ENCODE measurements at places on chromosomes 7 and 10.
A peak's percentile ranks its signal among the peaks of the same experiment; 100 is the strongest.

GRCh38 chr7:105297309-105297708, 91.4 kb downstream of the SRPK2 start:
- no peak for DNase-seq

DNA sequence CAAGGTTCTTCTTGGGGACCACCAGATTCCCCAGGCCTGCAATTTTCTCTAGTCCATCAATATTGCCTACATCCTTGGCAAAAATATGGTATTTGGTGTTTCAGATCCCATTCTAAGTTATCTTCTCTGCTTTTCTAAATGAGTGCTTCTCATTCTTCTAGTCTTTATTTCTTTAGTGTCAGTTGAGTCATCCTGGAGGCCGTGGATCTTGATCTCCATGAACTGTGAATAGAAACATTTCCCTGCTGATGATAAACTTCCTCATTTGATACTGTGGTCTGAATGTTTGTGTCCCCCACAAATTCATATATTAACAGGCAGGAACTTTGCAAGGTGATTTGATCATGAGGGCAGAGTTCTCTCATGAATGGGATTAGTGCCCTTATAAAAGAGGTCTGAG, 779.3 kb downstream of the INHBA start:
- DNase-seq = no peak

DNA sequence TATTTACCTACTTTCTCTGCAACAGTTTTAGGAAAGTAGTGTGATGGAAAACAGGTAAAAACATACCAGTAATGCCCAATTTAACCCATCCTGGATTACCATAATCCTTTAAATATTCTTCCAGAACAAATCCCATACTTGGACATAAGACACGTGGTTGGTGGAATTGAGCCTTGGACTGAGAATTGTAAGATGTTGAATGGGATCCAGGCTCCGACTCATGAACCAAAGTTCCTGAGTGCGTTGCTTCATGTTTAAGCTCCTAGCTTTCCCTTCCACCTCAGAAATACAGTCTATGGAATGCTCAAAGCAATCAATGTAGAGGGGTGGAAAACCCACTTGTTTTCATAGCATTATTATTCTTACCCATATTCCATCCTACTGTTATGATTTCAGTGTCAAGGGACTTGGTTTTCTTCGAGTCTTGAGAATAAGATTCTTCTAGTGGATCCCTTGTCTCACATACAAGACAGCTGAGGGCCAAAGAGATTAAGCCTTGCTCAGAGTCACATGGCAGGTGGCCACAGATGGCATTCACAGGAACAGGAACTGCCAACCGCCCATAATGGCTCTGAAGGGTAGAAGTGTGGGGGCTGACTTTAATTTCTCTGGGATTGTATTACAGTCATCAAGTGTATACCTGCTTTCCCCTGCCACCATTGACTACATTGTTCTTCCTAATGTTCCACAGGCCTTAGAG, 171.2 kb downstream of the GFRA1 start:
- no peak for DNase-seq

DNA sequence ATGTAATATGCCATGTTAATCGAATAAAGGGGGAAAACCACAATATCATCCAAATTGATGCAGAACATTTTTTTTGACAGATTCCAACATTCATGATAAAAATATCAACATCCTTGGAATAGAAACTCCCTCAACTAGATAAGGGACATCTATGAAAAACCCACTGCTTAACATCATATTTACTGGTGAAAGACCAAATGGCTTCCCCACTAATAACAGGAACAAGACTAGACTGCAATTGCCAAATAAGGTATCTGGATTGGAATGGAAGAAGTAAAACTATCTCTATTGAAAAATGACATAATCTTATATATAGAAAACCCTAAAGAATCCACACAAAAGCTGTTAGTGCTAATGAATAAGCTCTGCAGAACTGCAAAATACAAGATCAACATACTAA, 27.8 kb downstream of the SMURF1 start:
- no peak for DNase-seq

DNA sequence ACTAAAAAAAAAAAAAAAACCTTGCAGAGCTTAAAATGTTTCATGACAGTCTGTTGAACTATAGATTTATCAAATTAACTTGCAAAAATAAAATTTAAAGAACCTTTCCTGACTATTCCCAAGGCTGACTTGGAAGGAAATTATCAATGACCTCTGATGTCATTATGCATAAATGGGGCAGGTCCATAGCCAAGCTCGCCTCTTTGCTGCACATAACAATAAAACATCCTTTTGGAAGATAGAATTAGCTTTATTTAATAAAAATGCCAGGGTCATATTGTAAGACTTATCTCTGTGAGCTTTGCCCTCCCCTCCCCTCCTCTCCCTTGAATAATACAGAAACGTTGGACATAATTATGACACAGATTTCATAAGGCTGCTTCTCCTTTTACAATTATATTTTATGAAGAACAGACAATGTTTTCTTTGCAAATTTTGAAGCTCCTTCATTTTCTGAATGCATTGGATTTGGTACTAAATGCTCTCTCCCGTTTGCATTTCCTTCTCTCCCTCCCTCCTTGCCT, 444.8 kb downstream of the AUTS2 start:
- no peak for DNase-seq

- DNase-seq = no peak
Observed at GRCh38 chr7:77454802-77455201, 38.7 kb upstream of the GSAP start.

DNA sequence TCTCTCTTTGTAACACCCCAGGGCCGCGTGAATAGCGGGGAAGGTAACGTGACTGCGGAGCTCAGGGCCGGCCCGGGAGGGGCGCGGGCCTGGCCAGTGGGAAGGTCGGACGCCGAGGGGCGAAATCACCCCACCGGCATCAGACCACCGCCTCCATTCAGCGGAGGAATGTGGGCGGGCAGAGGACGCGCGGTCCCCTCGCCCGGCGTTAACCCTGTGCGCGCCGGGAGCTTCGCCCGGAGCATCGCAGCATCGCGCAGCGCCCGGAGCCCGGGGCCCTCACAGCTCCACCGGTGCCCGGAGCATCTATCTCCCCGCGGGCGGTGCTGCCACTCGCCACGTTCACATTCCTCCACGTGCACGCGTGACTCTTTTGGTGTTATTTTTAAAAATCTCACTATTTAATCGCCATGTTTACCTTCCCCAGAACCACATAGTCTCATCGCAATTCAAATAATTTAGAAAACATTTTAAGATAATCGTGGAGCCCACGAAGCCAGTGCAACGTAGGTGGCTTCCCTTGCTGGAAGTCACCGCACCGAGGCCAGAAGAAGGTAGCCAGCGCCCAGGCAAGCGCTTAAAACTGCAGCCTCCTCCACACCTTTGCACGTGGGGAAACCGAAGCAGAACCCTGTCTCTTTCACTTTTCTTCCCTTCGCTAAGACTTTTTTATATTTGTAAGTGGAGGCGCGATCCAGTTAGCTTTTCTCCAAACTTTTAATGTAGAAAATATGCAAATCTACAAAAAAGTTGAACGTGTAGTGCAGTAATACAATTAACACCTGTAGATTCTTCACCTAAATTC, 21.8 kb downstream of the FGFBP3 start:
- DNase-seq = peak; percentile 34

- DNase-seq = no peak
Observed at GRCh38 chr7:20064181-20064970, 152.8 kb downstream of the MACC1 start.

DNA sequence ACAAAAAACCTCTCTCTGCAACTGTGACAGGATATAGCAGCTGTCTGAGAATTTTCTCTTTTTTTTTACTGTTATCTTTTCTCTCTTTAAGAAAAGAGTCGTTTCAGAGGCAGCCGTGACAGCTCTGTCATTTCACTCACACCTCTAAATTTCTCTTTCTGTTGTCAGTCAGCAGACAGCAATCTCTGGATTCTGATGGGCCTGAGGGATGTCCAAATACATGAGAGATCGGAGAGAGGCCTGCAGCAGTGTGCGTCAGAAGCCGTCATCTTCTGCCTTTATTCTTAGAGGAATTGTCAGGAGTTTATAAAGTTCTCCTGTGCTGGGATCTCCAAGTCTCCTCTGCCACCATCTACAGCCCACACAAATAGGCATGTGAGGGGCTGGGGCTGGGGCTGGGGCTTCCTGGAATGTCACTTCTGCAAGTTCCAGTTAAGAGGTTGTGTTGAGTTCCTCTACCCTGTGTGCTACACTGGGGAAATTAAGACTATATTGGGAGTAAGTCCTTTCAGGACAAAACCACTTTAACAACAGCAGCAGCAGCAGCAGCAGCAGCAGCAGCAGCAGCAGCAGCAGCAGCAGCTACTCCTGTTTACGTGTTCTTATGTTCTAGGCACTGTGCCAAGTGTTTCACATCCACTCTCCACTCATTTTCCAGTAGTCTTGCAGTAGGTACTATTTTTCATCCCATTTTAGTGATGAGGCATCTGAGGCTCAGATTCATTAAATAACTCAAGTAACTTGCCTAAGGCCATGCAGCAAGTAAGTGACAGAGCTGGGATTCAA, 541.3 kb downstream of the LRMDA start:
- no peak for DNase-seq

- no peak for DNase-seq
Observed at GRCh38 chr7:38291117-38291647, 17.7 kb upstream of the TARP start.

DNA sequence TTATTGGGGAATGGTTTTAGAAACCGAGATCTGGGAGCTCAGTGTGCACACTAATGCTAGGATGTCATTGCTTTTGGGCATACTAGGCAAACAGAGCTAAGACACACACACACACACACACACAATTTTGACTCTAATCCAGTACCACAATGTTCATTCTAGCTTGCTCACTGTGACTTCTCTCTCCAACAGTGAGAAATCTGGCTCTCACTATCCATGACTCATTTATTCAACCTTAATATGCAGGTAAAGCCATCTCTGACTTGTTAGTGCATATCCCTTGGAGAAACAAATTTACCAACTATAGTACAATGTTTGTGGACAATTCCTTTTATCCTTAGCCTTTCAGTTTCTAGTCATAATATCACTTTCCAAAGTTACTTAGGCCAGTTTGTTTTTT, 5.9 kb upstream of the BMS1 start:
- no peak for DNase-seq

GRCh38 chr7:147418966-147419365, 1171.6 kb upstream of the C7orf33 start:
- no peak for DNase-seq

GRCh38 chr10:88901206-88901983, 21.4 kb downstream of the STAMBPL1 start:
- DNase-seq = no peak

DNA sequence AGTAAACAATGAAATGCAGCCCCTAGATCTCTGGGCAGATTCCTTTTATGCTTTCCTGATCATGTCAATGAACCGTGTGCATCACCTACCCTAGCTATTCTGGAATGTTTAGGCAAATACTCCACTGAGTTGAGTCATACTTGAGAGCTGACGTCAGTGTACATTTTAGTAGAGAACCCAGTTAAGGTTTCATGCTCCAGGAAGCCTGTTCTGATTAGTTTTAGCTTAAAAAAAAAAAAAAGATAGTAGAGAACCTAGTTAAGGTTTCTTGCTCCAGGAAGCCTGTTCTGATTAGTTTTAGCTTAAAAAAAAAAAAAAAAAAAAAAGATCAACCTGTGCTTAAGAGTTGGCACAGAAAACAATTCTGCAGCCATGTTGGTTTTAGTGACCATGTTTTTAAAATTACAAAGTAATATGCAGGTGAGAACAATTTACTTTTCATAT, 3.7 kb upstream of the MCU start:
- no peak for DNase-seq

- no peak for DNase-seq
Observed at GRCh38 chr10:110483633-110484032, 14.1 kb upstream of the DUSP5 start.

GRCh38 chr7:78620920-78621319, 822.3 kb downstream of the PHTF2 start:
- DNase-seq = no peak

GRCh38 chr10:83545901-83546391, 593.4 kb upstream of the GHITM start:
- DNase-seq = no peak

DNA sequence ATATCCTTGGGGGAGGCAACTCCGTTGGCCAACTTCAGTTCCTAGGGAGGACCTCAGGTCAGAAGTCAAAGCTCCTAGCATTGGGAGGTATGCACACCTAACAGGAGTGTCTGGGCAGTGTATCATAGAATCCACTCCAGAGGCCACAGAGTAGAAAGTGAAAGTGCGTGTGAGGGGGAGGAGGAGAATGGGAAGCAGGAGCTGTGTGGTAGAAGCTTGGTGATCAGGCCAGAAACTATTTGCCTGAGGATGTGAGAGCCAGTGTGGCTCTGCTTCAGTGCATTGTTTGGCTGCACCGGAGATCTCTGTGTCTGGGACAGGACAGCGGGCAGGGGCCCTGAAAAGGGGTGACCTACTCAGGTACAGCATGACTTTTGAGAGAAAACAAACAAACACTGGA, 557.4 kb upstream of the VSTM2A start:
- DNase-seq = no peak

DNA sequence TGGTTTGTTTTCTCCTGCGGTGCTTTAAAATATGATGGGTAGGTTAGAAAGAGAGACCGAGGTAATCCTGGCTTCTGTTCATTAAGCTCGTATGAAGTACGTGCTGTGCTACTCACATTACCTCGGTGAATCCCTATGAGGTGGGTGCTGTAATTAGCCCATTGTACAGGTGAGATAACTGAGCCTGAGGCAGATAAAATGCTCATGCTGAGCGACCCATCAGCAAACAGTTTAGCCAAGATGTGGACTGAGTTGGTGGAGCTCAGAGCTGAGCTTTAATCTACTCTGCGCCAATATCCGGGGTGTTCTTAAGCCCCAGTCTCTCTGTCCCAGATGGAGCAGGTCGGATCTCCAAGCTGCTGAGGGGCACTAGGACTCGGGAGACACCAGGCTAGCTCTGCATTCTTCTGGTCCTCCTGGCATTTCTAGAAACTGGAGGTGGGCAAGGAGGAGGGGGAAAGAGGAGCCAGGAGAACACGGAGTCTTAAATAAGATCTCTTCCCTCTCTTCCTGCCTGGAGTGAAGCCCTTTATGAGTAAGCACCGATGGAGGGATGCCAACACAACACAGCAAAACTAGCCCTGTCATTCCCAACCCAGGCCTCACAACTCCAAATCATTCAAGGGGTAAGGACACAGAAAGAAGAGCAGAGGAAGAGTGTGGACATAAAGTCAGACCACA, 458.5 kb downstream of the KCNMA1 start:
- DNase-seq = no peak

- no peak for DNase-seq
Observed at GRCh38 chr10:72158176-72158575, 57.6 kb upstream of the ANAPC16 start.

- DNase-seq = no peak
Observed at GRCh38 chr10:47388879-47389278, 4.8 kb upstream of the ZNF488 start.

DNA sequence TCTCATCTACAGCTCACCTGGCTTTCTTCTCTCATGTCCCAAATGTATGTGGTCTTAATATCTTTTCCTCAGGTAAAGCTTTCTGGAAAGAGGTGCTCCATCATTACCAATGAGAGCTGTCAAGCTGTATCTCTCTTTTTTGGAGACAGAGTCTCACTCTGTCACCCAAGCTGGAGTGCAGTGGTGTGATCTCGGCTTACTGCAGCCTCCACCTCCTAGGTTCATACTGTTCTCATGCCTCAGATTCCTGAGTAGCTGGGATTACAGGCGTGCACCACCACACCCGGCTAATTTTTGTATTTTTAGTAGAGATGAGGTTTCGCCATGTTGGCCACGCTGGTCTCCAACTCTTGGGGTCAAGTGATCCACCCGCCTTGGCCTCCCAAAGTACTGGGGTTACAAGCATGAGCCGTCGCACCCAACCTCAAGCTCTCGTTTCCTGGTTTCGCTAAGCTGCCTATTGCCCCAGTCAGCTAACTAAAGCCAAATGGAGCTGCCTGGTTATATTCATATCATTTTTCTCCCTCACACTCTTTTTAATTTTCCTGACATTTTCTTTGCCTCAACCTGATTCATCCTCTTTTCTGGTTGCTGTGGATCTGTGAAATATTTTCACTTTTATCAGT, 60.5 kb downstream of the SUFU start:
- DNase-seq = no peak
